ENCODE measurements at places on chromosomes 6 and 20. TPM values are rescaled to one million over a fixed set of nuclear protein-coding genes. Genes with fewer than 3 reads are reported as not detected.

WFDC10B gene
- not detected for total RNA-seq

LEMD2 gene
- total RNA-seq: 34.3 TPM

MROH8 gene
- 0.65 TPM for total RNA-seq

ERVFRD-1 gene
- total RNA-seq: under 0.01 TPM

ZNF391 gene
- 0.22 TPM for total RNA-seq

GPX5 gene
- total RNA-seq: not detected

GSTA2 gene
- not detected for total RNA-seq

SH3BGRL2 gene
- total RNA-seq: 123 TPM

ADAM33 gene
- total RNA-seq: not detected

FRMD1 gene
- not detected for total RNA-seq

PRL gene
- not detected for total RNA-seq

ADGRF5 gene
- 57.3 TPM for total RNA-seq

HLA-DPB1 gene
- total RNA-seq: 12.2 TPM

MCCD1 gene
- not detected for total RNA-seq

PARD6B gene
- 0.20 TPM for total RNA-seq

TSBP1 gene
- total RNA-seq: not detected

FHL5 gene
- not detected for total RNA-seq

SPATA25 gene
- 0.44 TPM for total RNA-seq

ACTL10 gene
- total RNA-seq: 1.3 TPM

IPCEF1 gene
- 1.3 TPM for total RNA-seq

BIRC7 gene
- not detected for total RNA-seq

COL9A3 gene
- total RNA-seq: 0.99 TPM

FBXO30 gene
- 8.3 TPM for total RNA-seq

SNAI1 gene
- 1.8 TPM for total RNA-seq

PNLDC1 gene
- total RNA-seq: not detected

CAPN11 gene
- 0.20 TPM for total RNA-seq

TPD52L1 gene
- total RNA-seq: 1.1 TPM

ARMC2 gene
- total RNA-seq: 0.99 TPM

OR2H1 gene
- total RNA-seq: not detected

RNASET2 gene
- total RNA-seq: 8.1 TPM

C20orf144 gene
- under 0.01 TPM for total RNA-seq

LY6G6D gene
- not detected for total RNA-seq
